ENCODE measurements at places on chromosomes 11 and 22.

DNA sequence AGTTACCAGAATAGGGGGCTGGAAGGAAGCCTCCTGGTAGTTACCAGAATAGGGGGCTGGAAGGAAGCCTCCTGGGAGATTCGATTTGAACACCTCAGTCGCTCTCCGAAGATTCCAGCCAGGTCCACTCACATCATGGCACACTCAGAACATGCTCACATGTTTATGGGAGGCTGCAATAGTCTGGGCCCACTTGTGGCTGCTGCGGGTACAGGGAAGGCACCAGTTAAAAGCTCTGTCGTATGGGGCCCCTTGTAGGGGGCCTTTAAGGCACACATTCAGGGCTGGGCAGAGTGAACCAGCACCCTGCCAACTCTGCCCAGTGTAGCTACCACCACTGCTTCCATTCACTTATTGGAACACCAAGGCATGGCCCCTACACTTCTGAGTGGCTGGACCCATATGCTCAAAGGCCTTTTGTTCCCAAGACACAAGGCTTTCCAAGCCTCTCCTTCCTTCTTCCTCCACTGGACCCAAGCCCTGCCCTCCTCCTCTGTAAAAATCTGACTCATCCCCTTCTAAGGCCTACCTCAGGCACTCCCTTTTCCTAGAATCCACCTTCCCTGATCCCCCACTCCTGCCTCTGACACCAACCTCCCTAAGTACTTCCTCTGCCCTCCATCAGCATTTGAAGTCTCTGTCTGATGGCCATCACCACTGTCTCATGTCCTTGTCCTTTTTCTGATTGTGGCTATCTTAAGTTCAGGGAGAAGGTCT lies 28.0 kb downstream of the USP35 start:
- DNase-seq: no peak

DNA sequence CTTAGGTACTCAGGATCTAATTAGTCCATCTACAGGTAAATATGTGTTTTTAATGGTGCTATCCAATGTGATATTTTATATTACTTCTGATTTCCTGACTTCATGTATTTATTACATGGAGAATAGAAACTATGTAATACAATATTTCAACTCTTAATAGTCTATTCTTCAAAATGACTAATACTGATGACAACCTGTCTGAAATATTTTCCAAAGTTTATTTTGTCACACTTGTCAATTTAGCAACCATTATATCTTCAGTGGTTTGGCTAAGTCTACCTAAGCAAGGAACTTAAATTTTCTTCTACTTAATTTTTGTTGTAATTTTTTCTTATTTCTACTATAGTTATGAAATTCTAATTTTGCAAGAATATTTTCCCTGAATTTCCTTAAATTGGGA lies 55.0 kb upstream of the CNTN5 start:
- no peak for DNase-seq

DNA sequence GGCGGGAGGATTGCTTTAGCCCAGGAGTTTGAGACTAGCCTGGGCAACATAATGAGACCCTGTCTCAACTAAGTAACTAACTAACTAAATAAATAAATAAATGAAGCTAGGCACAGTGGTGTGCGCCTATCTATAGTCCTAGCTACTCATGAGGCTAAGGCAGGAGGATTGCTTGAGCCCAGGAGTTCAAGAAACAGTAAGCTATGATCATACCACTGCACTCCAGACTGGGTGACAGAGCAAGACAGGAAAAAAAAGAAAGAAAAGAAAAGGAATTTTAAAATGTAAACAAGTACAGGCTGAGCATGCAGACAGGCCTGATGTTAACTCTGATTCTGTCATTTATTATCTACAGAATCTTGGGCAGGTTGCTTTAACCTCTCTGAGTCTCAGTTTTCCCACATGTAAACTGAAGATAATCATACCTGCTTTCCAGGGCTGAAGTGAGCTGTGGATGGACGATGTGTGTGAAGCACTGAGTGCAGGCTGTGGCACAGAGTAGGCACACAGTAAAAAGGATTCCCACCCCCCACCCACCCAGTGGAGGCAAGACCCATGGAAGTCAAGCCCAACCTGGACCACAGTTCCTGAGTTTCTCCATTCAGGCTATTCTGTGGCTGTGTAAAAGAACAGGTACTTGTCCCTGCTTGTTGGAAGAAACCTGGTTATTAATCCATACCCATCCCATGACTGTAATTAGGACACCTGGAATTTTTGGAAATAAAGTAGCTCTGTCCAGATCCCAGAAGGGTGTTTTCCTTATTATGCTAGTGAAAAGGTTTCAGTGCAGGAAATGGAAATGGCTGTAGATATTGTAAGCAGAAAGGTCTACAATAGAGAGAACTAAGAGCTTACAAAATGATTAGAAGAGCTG lies 18.7 kb upstream of the SCUBE2 start:
- no peak for DNase-seq

DNA sequence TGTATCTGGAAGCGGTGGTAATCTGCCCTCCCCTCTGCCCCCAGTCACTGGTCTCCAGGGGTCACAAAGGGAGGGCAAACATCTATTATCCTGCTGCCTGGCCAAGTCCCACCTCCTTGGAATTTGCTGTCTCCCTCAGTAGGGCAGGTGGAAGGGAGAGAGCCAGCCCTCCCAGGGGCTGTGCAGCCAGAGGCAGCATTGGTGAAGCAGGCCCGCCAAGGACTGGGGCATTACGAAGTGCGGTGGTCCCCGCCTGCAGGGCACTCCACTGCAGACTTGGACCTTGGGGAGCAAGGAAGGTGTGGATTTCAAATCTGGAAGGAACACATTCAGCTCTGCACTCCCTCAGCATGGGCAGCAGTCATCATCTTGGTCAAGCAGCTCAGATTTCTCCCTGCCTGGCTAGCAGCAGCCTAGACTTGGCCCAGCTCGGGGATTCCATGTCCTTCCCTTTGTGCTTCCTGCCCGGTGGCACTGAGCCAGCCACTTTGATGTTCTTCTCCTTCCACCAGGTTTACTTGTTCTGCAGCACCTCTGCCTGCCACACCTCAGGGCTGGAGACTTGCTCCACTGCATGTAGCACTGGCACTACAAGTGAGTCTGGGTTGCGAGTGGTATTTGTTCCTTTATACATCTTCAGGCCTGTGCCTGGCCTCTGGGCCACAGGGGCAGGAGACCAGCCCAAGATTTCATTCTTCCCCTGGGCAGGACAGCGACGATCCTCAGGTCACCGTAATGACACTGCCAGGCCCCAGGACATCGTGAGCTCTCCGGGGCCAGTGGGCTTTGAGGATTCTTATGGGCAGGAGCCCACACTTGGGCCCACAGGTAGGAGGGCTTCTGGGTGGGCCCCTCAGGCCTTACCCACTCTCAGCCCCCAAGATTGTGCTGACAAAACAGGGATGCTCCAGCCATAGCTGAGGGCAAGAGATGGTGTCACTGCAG lies 7.4 kb downstream of the ZP1 start:
- no peak for DNase-seq

DNA sequence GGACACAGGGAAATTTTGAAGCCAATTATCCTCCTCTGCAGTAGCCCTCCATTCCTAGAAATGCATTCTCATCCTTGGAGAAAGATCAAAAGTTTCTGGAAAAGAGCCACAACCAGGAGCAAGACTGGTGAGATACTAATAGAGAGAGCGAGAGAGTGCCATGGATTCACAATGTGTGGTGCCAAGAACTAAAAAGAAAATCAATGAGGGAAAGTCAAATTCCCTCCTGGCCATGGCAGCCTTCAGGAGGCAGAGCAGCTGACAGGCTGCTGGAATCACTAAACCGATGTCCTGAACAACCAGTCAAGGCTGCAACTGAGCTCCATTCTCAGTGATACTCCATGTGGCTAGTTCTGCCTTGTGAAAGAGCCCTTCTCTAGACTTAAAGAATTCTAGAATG lies 561.0 kb downstream of the SOX6 start:
- no peak for DNase-seq

- DNase-seq: no peak
These were observed 12.9 kb downstream of the CHEK2 start for GRCh38 chr22:28728621-28729313.

- no peak for DNase-seq
These were observed 543.5 kb downstream of the BRD1 start for GRCh38 chr22:49284056-49284784.

DNA sequence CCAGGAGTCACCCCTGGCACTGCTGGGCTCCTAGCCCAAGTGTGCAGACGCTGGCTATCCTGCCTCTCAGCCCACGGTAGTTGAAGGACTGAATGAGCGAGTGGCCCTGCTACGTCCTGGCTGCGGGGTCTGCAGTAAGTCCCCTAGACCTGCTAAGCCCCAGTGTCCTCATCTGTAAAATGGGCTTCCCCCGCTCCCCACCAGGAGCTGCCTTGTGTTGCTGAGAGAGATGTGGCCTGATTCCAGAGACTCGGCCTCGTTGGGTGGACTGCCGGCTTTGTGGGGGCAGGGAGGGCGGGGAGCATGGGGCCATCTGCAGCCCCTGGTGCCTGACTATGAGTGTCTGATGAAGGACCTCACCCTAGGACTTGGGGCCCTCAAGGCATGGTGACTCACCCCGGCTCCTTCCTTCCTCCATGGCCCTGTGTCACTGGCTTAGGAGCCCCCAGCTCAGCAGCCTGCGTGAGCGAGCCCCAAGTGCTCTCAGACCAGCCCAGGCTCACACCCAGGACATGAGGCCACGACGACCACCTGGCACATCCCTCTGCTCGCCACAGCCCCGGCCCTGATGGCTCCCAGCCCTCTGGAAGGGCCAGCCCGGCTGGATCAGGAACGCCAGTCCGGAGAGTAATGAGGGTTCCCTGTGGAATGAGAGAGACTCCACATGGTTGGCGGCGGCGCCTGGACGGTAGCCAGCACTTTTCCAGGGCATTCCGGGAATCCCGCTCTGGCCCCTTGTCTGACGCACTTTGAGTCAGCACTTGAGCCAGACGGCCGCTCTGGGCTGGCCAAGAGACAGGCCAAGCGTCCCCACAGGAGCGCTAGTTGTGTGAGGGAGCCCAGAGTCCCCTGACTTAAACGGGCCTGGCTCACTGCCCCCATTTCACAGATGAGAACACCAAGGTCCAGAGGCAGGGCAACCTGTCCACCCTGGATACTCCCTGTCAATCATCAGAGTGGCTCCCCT lies 50.5 kb upstream of the SHISAL1 start:
- no peak for DNase-seq

DNA sequence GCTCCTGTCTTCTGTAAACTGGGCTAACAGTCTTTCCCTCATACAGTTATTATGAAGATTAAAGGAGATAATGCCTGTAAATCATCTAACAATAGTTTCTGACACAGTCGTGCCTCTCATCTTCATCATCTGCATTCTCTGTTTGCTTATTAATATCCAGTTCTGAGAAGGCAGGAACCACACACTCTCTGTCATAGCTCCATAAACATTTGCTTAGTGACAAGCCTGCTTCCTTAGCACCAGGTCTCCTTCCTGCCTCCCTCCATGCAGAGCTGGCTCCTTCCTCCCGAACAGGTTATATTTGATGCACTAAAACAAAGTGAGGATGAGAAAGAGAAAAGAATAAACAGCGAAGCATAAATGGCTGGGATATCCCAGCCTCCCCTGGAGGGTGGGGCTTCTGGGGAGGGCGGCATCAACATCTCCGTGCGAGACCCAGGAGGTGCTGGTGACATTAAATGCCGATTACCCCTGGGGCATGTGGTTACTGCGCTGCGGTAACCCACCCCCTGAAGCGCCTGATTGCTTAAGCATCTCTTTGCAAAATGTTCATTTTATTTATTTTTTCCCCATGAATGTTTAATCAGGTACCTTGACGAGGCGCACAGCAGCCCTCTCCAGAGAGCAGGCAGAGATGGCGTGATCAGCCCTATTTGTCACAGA lies 404.9 kb downstream of the NXPE2 start:
- DNase-seq: no peak

DNA sequence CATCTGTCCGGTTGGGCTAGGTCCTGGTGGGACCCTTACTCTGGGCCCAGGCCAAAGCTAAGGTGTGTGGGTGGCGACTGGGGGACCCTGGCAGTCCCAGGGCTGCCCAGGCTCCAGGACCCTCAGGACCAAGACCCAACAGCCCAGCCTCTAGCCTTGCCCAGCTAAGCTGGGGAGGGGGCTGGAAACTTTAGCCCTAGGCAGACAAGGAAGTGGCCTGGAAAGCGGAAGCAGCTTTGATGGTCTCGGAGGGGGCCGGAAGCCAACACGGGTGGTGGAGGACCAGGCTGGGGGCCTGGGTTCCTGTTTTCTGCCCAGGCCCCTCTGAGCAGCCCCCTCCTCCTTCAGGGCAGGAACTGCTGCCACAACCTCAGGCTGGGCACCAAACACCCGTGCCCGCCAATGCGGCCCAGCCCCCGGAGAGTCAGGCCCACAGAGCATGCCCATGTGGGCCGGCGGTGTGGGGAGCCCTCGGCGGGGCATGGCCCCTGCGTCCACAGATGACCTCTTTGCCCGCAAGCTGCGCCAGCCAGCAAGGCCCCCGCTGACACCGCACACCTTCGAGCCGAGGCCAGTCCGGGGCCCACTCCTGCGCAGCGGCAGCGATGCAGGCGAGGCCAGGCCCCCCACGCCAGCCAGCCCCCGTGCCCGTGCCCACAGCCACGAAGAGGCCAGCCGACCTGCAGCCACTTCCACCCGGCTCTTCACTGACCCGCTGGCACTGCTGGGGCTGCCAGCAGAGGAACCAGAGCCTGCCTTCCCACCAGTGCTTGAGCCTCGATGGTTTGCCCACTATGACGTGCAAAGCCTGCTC lies 2.8 kb downstream of the SIPA1 start:
- DNase-seq: no peak

DNA sequence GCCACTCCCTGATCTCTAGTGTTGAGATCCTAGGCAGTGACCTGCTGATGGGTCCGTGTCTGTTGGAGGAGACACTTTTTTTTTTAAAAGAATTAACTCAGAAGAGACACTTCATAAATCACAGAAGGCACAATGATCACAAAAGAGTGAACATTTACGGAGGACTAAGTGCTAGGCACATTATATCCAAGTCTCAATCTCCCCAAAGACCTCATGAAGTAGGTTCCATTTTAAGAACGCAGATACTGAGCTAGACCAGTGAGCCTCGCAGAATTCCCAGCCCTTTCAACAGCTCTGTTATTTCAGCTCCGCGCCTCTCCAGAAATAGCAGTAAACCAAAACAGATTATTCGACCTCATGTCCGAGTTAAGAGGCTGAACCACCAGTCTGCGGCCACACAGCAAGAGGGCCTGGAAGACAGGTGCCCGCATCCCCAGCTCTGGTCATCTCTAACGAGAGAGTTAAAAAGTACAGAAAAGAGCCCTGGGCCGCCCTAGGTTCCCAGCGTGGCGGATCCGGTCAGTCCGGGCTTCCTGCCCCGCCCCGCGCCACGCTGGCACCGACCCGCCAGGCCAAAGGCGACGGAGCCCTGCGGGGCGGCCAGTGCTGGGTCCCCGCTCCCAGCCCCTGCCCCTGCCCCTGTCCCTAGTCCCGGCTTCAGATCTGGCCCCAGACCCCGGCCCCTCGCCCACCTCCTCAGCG lies 612 bp downstream of the XBP1 start:
- peak; percentile 21 for DNase-seq

DNA sequence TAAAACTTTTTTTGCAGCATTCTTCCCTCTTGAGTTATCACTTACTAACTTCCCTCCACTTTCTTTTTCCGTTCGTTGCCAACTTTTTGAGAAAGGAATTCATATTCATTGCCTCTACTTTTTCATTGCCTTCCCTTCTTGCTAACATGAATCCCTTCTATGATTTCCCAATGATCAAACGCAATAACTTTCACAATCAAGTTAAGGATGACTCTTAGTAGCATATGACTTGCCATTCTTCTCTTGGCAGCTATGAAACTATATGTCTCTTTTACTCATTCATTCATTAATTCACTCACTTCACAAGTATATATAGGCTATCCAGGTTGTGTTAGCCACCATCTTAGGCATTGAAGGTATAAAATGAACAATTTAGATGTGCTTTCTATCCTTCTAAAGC lies 16.6 kb upstream of the ARHGAP20 start:
- DNase-seq: no peak

GRCh38 chr22:44023404-44024287 lies 456 bp upstream of the PARVB start:
- no peak for DNase-seq

Measured in smooth muscle cell of the brain vasculature (primary cell).